ENCODE measurements at places on chromosomes 3 and 15. TPM values are rescaled to one million over a fixed set of nuclear protein-coding genes. Genes with fewer than 3 reads are reported as not detected.

The PLCH1 gene
- 24.2 TPM for polyA plus RNA-seq

The ISLR2 gene
- polyA plus RNA-seq = 5.4 TPM

The NANOGP8 gene
- polyA plus RNA-seq = 0.34 TPM

The UCN2 gene
- polyA plus RNA-seq = 0.24 TPM

- no peak for DNase-seq
Measured at GRCh38 chr3:159996018-159996417, 7.4 kb downstream of the IL12A start.

GRCh38 chr3:156037356-156037755, 83.0 kb upstream of the KCNAB1 start:
- DNase-seq = no peak

DNA sequence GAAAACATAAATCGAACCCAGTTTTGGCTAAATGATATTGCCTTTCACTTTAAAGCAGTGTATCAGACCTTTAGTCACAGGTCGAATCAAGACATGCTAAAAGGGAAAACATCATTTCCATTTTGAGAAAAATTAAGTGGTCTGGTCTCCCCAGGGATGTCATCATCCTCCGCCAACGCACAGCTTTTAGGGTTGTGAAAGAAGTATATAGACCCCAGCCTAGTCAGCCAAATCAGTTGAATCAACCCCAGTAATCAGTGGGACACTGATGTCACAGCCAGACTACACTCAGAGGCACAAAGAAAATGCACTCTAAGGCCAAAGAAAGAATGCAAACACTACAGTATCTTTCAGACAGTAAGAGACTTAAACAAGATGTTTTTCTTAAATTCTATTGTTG, 187.4 kb downstream of the ZIC4 start:
- no peak for DNase-seq

DNA sequence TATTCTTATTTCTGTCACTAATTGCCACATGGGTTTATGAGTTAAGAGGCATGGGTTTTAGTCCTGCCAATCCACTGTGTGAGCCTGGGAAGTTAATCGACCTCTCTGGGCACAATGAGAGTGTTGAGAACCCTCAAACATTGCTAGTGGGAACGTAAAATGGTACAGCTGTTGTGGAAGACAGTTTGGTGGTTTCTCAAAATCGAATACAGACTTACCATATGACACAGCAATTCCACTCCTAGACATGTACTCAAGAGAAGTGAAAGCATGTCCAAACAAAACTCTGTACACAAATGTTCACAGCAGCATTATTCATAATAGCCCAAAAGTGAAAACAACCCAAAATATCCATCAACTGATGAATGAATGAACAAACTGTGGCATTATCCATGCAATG, 5.7 kb upstream of the GNB5 start:
- no peak for DNase-seq

Measured in left lung (tissue), 14 donors.